ENCODE measurements at places on chromosomes 2 and 18. TPM values are rescaled to one million over a fixed set of nuclear protein-coding genes. Genes with fewer than 3 reads are reported as not detected.

DNA sequence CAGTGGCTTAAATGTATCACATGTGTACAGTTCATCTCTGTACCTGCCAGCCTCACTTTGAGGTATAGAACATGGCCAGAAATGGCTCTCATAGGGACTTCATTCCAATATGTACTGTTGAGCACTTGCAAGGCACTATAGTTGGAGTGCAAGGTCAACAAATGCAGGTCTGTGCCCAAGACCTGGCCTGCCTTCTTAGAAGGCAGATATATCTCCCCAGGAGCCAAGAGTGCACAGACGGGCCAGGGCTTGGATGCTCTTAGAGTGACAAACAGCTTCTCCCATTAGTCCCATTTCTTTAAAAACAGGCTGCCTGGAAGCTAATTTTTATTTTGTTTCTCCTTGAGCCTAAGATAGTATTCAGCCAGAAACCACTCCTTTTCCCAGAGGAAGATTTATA lies 7.3 kb downstream of the TEX261 start:
- no peak for DNase-seq

EFEMP1 gene
- total RNA-seq = 283 TPM

EVA1A gene
- 152 TPM for total RNA-seq

DNA sequence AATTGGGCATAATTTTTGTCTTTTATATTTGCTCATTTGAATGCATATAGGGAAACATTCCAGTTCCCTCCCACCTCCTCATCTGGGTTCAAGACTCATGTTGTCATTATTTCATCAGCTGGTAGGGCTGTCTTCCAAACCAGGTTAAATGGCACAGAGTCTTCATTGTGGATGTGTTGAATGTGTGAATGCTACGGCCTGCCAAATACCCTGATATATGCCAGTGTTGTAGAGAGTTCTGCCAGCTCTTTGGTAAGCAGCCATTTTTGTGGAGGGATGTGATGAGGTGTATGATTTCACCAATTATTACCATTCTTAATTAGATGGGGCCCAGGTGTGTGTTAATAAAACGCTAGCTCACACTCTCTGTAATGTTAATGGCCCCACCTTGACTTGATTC lies 121.7 kb downstream of the LYPD6B start:
- DNase-seq = no peak

RAB12 gene
- 93.1 TPM for total RNA-seq

- no peak for DNase-seq
Observed at GRCh38 chr18:36328385-36328858, 30.9 kb downstream of the FHOD3 start.

- no peak for DNase-seq
Observed at GRCh38 chr18:45330170-45330594, 285.1 kb upstream of the SLC14A2 start.

DNA sequence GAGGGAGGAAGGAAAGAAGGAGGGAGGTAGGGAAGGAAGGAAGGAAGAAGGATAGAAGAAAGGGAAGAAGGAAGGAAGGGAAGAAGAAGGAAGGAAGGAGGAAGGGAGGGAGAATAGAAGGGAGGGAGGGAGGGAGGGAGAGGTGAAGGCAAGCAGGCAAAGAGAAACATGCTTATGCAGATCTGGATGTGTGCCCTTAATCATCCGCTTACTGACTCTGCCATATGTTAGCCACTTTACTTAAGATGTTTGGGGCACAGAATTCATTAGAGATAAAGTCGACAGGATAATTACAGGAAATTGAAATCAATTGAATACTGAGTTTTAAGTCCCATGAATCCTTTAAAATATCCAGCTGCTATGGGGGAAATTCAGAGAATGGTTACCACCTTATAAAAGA lies 334.2 kb downstream of the GRB14 start:
- no peak for DNase-seq

- no peak for DNase-seq
Observed at GRCh38 chr18:61308795-61309393, 24.3 kb upstream of the CDH20 start.

GRCh38 chr2:117019357-117019756 lies 795.1 kb upstream of the DDX18 start:
- DNase-seq = no peak

CHST9 gene
- not detected for total RNA-seq

GRCh38 chr2:71799013-71799575 lies 345.7 kb downstream of the DYSF start:
- peak; percentile 25 for DNase-seq

SPP2 gene
- total RNA-seq = not detected

TRIP12 gene
- 83.1 TPM for total RNA-seq
